Hair follicle dermal papilla cell (primary cell): ENCODE measurements at places on chromosomes 2 and 18. TPM values are rescaled to one million over a fixed set of nuclear protein-coding genes. Genes with fewer than 3 reads are reported as not detected.

The EPHA4 gene
- 22.0 and 37.8 TPM in 2 replicates for total RNA-seq

The NOSTRIN gene
- 0.12 and 0.16 TPM in 2 replicates for total RNA-seq

The PTPRN gene
- total RNA-seq = 0.36 and 0.49 TPM in 2 replicates

The RFX8 gene
- total RNA-seq = 6.8 and 17.0 TPM in 2 replicates

The FOXD4L1 gene
- 0.12 and 0.32 TPM in 2 replicates for total RNA-seq

The TCF7L1 gene
- total RNA-seq = 5.1 and 5.2 TPM in 2 replicates

The CENPA gene
- total RNA-seq = 0.97 and 2.2 TPM in 2 replicates

The SLC9A4 gene
- under 0.01 TPM in 1 of 2 replicates, not detected in the other for total RNA-seq

The GPR75 gene
- 2.6 and 2.9 TPM in 2 replicates for total RNA-seq

The CLASP1 gene
- total RNA-seq = 50.0 and 65.4 TPM in 2 replicates

The TRIM43 gene
- not detected in 2 replicates for total RNA-seq

The CSRNP3 gene
- 1.2 and 1.6 TPM in 2 replicates for total RNA-seq

The CCDC121 gene
- total RNA-seq = 0.81 and 0.85 TPM in 2 replicates

The ECEL1 gene
- not detected in 2 replicates for total RNA-seq

The DSG1 gene
- total RNA-seq = not detected in 2 replicates

The C18orf63 gene
- total RNA-seq = not detected in 2 replicates
